ENCODE measurements at places on chromosomes 2 and 18.

DNA sequence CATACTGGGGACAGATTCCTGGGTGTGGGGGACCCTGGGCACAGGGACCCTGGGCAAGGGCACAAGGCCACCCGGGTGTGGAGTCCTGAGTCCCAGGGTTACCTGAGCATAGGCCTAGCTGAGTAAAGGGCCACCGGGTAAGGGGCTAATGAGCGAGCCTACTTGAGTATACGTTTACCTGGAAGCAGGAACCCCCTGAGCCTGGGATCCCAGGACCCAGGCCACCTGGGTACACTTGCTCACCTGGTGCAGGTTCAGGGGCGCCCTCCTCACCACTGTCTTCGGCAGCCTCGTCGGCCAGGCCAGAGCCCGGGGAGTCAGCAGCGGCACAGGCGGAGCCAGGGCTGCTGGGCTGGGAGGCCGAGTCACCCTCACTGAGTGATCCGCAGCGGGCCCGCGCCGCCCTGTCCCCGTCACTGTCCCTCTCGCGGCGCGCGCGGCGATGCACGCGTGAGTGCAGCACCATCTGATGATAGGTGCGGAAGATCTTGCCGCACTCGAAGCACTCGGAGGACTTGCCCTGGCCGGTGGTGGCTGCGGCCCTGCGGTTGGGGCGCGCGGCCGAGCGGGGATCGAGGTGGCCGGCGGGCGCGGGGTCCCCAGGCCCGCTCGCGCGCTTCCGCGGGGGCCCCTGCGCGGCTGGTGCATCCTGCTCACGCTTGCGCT, 53.9 kb downstream of the ZNF516 start:
- H3K27me3 ChIP-seq = no peaks in the 10 kb centered on the region
- no peak overlapping the region for H3K27ac ChIP-seq
- H3K4me1 ChIP-seq = no peaks in the 10 kb centered on the region
- peaks cover 11% of the 10 kb centered on the region for H3K36me3 ChIP-seq
- DNase-seq = no peak

GRCh38 chr2:168601741-168602140, 145.7 kb downstream of the CERS6 start:
- no peaks in the 10 kb centered on the region for H3K27me3 ChIP-seq
- H3K4me1 ChIP-seq = peaks cover 1% of the 10 kb centered on the region
- H3K36me3 ChIP-seq = no peaks in the 10 kb centered on the region
- no peak for DNase-seq

DNA sequence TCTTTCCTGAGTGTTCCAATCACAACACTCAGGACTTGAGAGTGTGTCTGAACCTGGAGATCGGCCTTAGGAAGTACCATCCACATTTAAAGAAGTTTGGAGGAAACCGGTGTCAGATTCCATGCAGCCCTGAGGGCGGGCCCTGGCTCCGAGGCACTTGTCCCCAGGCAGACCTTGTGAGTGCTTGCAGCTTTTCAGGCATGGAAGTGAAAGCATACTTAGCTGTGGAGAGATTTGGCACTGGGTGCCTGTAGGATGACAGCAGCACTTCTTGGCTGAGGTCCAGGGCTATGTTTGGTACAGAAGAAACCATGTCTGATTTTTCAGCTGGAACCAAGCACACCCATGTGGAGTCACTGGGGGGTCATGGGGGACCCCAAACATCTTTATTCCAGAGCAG, 230.8 kb downstream of the SEPTIN10 start:
- H3K36me3 ChIP-seq = peaks cover 2% of the 10 kb centered on the region
- no peak for DNase-seq
- H3K27ac ChIP-seq = no peak overlapping the region
- no peak overlapping the region for H3K4me3 ChIP-seq

GRCh38 chr18:3062798-3063680, 50.1 kb upstream of the LPIN2 start:
- H3K4me3 ChIP-seq = peak overlapping the region; percentile 22
- H3K36me3 ChIP-seq = peaks cover 18% of the 10 kb centered on the region
- peaks cover 43% of the 10 kb centered on the region for H3K4me1 ChIP-seq
- peak overlapping the region; percentile 100 for H3K27ac ChIP-seq
- H3K27me3 ChIP-seq = no peaks in the 10 kb centered on the region

- DNase-seq = no peak
- no peaks in the 10 kb centered on the region for H3K4me1 ChIP-seq
- H3K36me3 ChIP-seq = no peaks in the 10 kb centered on the region
- H3K27me3 ChIP-seq = peaks cover 22% of the 10 kb centered on the region
Measured at GRCh38 chr18:5424903-5425664, 118.7 kb downstream of the EPB41L3 start.

DNA sequence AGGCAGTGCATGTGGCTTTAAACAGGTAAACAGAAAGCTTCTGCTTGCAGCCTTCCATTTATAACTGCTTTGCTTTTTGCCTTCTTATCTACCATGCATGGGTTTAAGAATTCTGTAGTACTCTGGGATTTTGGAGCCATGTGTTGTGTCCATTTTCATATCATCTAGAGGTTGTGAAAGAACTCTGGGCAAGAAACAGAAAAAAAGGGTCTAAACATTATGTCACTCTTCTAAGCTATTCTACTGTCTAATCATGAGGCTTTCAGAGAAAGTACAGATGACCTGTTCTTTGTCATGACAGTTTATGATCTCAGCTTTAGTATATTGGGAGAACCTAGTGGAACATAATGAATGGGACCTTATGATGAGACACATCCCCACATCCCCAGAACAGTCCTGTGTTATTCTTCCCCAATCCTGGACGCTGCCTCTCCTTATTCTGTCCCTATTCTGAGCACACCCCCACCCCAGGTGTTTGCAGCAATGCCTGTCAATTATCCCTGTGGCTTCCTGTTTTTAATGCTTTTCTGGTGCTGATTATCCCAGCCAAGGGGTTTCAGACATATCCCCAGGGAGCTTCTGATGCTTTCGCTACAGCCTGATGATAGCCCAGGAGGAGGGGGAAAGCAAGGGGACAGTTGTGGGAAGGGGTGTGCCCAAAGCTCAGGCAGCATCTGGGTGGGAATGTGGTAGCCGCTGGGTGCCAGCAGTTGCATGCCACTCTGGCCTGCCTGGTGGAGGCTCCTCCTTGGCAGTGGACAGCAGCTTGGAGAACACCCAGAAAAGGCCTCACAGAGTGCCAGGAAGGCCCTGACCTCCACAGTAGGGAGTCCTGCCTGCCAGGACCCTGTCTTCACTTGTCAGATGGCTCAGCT, 169.5 kb upstream of the MAP3K20 start:
- no peaks in the 10 kb centered on the region for H3K36me3 ChIP-seq
- no peak overlapping the region for H3K4me3 ChIP-seq
- H3K27me3 ChIP-seq = peaks cover 23% of the 10 kb centered on the region
- DNase-seq = no peak

GRCh38 chr2:106057206-106057605, 136.9 kb downstream of the UXS1 start:
- peak; percentile 30 for DNase-seq
- no peaks in the 10 kb centered on the region for H3K27me3 ChIP-seq
- H3K27ac ChIP-seq = peak overlapping the region; percentile 75
- H3K36me3 ChIP-seq = no peaks in the 10 kb centered on the region

GRCh38 chr2:16040271-16041010, 100.1 kb downstream of the MYCN start:
- H3K27me3 ChIP-seq = no peaks in the 10 kb centered on the region
- no peak overlapping the region for H3K27ac ChIP-seq
- no peak for DNase-seq
- H3K36me3 ChIP-seq = no peaks in the 10 kb centered on the region
- no peaks in the 10 kb centered on the region for H3K4me1 ChIP-seq
- H3K4me3 ChIP-seq = no peak overlapping the region

GRCh38 chr18:59715966-59716369, 18.7 kb upstream of the CCBE1 start:
- DNase-seq = no peak
- H3K27me3 ChIP-seq = peaks cover 12% of the 10 kb centered on the region

- peaks cover 47% of the 10 kb centered on the region for H3K27me3 ChIP-seq
- peak overlapping the region; percentile 69 for H3K4me3 ChIP-seq
- H3K27ac ChIP-seq = no peak overlapping the region
- peaks cover 3% of the 10 kb centered on the region for H3K4me1 ChIP-seq
Measured at GRCh38 chr2:20106746-20107145, 55.3 kb upstream of the LAPTM4A start.

- no peaks in the 10 kb centered on the region for H3K36me3 ChIP-seq
- no peaks in the 10 kb centered on the region for H3K27me3 ChIP-seq
- H3K4me1 ChIP-seq = no peaks in the 10 kb centered on the region
- peak; percentile 13 for DNase-seq
Measured at GRCh38 chr18:42298759-42299675, 344.0 kb downstream of the PIK3C3 start.

GRCh38 chr2:106745468-106745867, 140.5 kb downstream of the ST6GAL2 start:
- no peaks in the 10 kb centered on the region for H3K36me3 ChIP-seq
- no peaks in the 10 kb centered on the region for H3K27me3 ChIP-seq
- H3K27ac ChIP-seq = no peak overlapping the region

GRCh38 chr2:135451966-135452365, 79.1 kb downstream of the ZRANB3 start:
- H3K4me1 ChIP-seq = no peaks in the 10 kb centered on the region
- H3K27ac ChIP-seq = no peak overlapping the region
- H3K4me3 ChIP-seq = no peak overlapping the region
- no peak for DNase-seq
- no peaks in the 10 kb centered on the region for H3K27me3 ChIP-seq

DNA sequence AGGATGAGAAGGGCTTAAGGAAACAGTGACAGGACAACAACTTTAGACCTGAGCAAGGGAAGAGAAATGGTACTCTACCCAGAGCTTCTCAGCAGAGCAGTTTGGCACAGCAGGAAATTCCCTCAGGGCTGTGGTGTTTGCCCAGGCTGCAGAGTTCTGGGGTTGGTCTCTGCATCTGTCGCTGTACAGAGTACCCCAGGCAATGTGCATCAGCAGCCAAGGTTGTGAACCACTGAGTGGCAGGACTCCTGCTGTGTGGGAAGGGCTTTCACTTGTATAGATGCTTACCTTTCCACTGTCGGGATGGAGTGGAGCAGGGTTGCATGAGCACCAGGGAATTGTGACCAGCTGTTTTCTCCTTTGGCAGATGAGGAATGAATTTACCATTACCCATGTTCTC, 21.2 kb downstream of the STAMBP start:
- H3K4me3 ChIP-seq = no peak overlapping the region
- H3K27me3 ChIP-seq = no peaks in the 10 kb centered on the region
- DNase-seq = no peak
- H3K36me3 ChIP-seq = peaks cover 63% of the 10 kb centered on the region

GRCh38 chr2:150698016-150698661, 210.7 kb upstream of the RND3 start:
- H3K4me1 ChIP-seq = no peaks in the 10 kb centered on the region
- no peaks in the 10 kb centered on the region for H3K27me3 ChIP-seq
- H3K36me3 ChIP-seq = no peaks in the 10 kb centered on the region
- no peak overlapping the region for H3K4me3 ChIP-seq

GRCh38 chr2:72951303-72952095, 34.2 kb downstream of the EMX1 start:
- H3K4me1 ChIP-seq = peaks cover 30% of the 10 kb centered on the region
- peaks cover 3% of the 10 kb centered on the region for H3K36me3 ChIP-seq
- H3K4me3 ChIP-seq = no peak overlapping the region
- H3K27me3 ChIP-seq = no peaks in the 10 kb centered on the region

DNA sequence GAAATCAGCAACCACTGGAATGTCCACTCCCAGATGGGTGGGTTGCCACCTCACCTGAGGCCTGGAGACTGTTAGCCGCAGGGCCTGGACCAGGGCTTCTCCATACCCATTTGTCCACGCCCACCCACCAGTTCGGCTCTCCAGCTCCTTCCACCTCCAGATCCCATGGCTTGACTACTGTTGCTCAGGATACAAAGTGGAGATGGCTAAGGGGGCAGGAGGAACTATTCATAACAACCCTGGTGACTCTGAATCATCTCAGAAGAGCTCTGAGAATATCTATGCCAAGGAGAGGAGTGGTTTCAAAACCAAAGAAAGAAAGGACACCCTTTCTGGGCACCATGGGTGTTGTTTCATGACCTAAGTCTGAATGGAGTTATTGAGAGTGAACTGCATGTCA, 145.8 kb downstream of the LAMA3 start:
- DNase-seq = no peak
- H3K36me3 ChIP-seq = no peaks in the 10 kb centered on the region
- H3K4me1 ChIP-seq = no peaks in the 10 kb centered on the region

GRCh38 chr2:157420771-157421323, 23.0 kb downstream of the CYTIP start:
- H3K36me3 ChIP-seq = peaks cover 94% of the 10 kb centered on the region
- peaks cover 49% of the 10 kb centered on the region for H3K4me1 ChIP-seq
- peak overlapping the region; percentile 98 for H3K27ac ChIP-seq
- no peak for DNase-seq
- peak overlapping the region; percentile 46 for H3K4me3 ChIP-seq

DNA sequence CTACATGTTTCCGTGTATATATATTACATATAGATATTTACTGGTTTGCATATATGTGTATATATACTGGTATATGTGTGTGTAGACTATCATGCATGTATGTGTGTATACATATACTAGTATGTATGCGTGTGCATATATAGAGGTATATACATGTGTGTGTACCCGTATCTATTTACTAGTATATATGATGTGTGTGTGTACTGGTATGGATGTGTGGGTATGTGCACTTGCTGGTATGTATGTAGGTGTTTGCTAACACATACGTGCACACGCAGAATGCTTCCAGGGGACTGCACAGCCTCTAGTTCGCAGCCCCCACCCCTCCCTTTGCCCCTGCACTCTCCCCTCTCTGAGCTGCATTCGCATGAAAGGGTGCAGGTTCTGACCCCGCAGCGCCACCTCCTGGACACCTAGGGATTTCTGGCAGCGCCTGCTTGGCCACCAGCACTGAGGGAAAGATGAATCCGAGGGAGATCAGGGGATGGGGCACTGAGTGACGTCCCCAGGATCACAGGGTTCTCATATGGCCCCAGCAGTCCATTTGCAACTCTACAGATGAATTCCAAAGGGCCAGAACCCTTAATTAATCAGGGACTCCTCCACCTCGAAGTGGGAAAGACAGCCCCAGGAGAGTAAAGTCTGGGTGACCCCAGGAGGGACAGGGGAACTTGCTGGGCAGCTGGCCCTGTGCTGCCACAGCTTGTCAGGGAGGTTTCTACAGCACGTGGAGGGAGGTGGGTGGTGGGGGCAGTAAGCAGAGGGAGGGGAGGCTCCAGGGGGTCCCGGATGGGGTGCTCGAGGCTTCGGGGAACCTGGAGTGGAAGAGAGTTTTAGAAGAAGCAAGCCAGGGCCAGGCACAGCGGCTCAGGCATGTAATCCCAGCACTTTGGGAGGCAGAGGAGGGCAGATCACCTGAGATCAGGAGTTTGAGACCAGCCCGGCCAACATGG, 66.8 kb upstream of the ASAP2 start:
- peaks cover under 1% of the 10 kb centered on the region for H3K36me3 ChIP-seq
- no peaks in the 10 kb centered on the region for H3K4me1 ChIP-seq
- H3K27me3 ChIP-seq = peaks cover 50% of the 10 kb centered on the region
- no peak overlapping the region for H3K4me3 ChIP-seq
- no peak overlapping the region for H3K27ac ChIP-seq
- peak; percentile 49 for DNase-seq

All from effector memory CD8-positive, alpha-beta T cell (primary cell).